ENCODE measurements at places on chromosomes 12 and 14. TPM values are rescaled to one million over a fixed set of nuclear protein-coding genes. Genes with fewer than 3 reads are reported as not detected.

GRCh38 chr14:51507906-51508511 lies 143.7 kb upstream of the FRMD6 start:
- no peak overlapping the region for H3K27ac ChIP-seq
- no peaks in the 10 kb centered on the region for H3K36me3 ChIP-seq
- DNase-seq = no peak
- H3K4me3 ChIP-seq = no peak overlapping the region
- no peaks in the 10 kb centered on the region for H3K4me1 ChIP-seq

GRCh38 chr12:14810953-14811483 lies 3.0 kb downstream of the SMCO3 start:
- no peak for DNase-seq
- no peak overlapping the region for H3K27ac ChIP-seq
- H3K4me1 ChIP-seq = peaks cover 7% of the 10 kb centered on the region

TPH2 gene
- not detected for total RNA-seq

- no peak for DNase-seq
- H3K4me1 ChIP-seq = peaks cover 9% of the 10 kb centered on the region
- H3K4me3 ChIP-seq = no peak overlapping the region
Observed at GRCh38 chr14:92960706-92961566, 38.0 kb downstream of the CHGA start.

DNA sequence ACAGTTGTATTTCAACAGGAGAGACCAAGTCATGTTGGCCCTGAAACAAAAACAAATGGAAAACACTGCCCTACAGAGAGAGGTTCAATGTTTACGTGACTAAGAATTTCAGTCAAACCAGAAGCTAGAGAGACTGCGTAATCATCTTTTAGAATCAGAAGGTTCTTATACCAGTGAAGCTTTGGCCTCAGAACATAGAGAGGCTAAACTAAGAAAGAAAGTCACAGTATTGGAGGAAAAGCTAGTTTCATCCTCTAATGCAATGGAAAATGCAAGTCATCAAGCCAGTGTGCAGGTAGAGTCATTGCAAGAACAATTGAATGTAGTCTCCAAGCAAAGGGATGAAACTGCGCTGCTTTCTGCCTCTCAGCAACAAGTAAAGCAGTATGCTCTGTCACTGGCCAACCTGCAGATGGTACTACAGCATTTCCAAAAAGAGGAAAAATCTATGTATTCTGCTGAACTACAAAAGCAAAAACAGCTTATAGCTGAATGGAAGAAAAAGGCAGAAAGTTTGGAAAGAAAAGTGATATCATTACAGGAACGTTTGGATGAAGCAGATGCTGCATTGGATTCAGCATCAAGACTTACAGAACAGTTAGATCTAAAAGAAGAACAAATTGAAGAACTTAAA lies 32.5 kb upstream of the NUAK1 start:
- no peak overlapping the region for H3K27ac ChIP-seq
- no peaks in the 10 kb centered on the region for H3K36me3 ChIP-seq
- DNase-seq = no peak
- H3K27me3 ChIP-seq = peaks cover 16% of the 10 kb centered on the region
- H3K4me3 ChIP-seq = no peak overlapping the region

ASCL1 gene
- total RNA-seq = not detected

KRT80 gene
- not detected for total RNA-seq

DNA sequence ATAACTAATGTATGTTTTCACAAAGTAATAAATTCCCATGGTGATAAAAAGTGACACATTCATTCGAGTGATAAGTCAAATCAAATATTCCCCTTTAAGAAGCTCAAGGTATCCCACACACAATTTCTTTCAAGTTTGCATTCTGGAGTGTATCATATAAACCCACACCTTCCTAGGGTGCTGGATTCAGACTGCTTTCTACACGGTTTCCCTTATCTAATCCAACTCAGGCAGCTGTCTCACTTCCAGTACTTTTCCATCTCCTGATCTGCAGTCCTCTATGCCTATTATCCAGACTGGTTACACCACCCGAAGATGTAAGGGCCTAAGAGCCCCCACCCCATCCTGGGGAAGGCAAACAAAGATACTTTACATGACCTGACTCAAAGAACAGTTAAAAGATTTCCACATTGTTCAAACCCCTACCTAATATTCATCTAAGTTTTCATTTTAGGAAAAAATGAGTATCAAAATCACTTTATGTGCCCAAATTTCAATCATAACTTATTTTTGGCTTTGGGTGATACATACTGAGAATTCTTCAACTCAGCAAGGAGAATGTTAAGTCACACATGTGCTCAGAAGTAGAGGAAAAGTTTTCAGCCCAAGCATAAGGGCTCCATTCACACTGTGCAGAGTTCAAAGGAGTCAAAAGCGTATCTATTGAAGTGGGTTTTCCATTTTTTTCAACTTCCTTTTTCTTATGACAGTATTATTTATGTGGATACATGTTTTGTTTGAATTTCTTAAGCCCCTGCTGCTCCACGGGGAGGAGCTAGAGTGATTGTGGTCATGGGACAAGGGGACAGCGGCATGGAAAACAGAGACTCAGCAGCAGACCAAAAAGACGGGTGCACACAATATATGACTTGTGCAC lies 41.8 kb downstream of the CORO1C start:
- no peak for DNase-seq
- peak overlapping the region; percentile 79 for H3K4me3 ChIP-seq
- peaks cover 4% of the 10 kb centered on the region for H3K36me3 ChIP-seq
- peak overlapping the region; percentile 76 for H3K27ac ChIP-seq

LUM gene
- total RNA-seq = not detected

FAM222A gene
- 1.1 TPM for total RNA-seq

GRCh38 chr12:132727091-132727794 lies 16.6 kb downstream of the PGAM5 start:
- DNase-seq = no peak
- no peaks in the 10 kb centered on the region for H3K27me3 ChIP-seq
- H3K4me1 ChIP-seq = peaks cover 2% of the 10 kb centered on the region

DNA sequence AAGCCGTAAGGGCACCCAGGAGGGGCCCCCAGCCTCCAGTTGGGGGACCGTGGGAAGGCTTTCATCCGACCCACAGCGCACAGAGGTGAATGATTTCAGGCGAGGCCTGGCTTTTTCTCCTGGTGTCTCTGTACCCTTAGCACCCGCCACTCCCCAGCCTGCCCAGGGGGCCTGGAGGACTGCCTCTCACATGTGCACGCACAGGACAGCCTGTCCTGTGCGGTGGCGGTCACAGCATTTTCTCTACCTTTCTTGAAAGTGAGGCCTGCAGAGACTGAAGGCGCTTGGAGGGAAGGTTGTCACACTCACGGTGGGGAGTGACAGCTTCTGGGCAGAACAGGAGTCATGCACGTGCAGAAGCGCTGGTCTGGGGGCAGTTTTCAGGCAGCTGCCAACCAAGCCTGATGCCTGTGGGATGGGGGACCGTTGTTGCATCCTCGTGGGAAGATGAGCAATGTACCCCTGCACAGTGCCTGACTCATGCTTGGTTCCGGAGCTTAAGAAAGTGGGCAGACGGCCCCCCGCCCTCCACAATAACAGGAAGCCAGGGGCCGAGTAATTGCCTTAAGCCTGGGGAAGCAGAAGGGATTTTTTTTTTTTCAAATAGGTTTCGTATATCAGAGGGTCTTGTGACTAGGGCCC lies 148.1 kb downstream of the TSPAN9 start:
- no peak for DNase-seq
- H3K27me3 ChIP-seq = peaks cover 3% of the 10 kb centered on the region
- no peaks in the 10 kb centered on the region for H3K36me3 ChIP-seq

- peak overlapping the region; percentile 32 for H3K27ac ChIP-seq
- H3K27me3 ChIP-seq = no peaks in the 10 kb centered on the region
- H3K4me3 ChIP-seq = peak overlapping the region; percentile 53
- peak; percentile 46 for DNase-seq
- H3K4me1 ChIP-seq = peaks cover 26% of the 10 kb centered on the region
Observed at GRCh38 chr12:120439646-120440247, 1.8 kb downstream of the COX6A1 start.

GRCh38 chr14:61578745-61579144 lies 116.6 kb upstream of the HIF1A start:
- H3K36me3 ChIP-seq = peaks cover 9% of the 10 kb centered on the region
- peaks cover 29% of the 10 kb centered on the region for H3K4me1 ChIP-seq
- H3K4me3 ChIP-seq = peak overlapping the region; percentile 57

NTS gene
- not detected for total RNA-seq

DNA sequence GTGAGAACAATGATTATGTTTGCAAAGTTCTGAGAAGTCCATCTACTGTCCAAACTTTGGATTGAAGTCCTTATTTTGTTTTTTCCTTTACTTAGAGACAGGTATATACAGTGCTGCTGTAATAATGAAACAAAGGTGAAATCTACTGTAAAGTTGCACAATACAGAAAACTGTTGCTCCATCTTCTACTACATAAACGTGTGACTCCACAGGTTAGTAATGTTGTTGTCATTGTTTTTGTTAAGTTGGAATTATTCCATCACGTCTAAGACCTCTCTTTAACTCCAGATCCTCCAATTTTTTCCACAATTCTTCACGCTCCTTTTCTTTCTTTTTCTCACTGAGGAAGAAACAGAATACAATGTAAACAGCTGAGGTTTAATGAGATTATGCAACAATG lies 57.0 kb upstream of the GPHB5 start:
- no peak for DNase-seq
- no peak overlapping the region for H3K4me3 ChIP-seq
- peaks cover 4% of the 10 kb centered on the region for H3K4me1 ChIP-seq
- H3K27me3 ChIP-seq = no peaks in the 10 kb centered on the region
- no peak overlapping the region for H3K27ac ChIP-seq
- H3K36me3 ChIP-seq = peaks cover 32% of the 10 kb centered on the region

- H3K36me3 ChIP-seq = peaks cover 20% of the 10 kb centered on the region
- DNase-seq = no peak
- H3K27ac ChIP-seq = no peak overlapping the region
- H3K4me1 ChIP-seq = peaks cover 14% of the 10 kb centered on the region
Observed at GRCh38 chr12:120696626-120697025, 9.7 kb downstream of the MLEC start.

DNA sequence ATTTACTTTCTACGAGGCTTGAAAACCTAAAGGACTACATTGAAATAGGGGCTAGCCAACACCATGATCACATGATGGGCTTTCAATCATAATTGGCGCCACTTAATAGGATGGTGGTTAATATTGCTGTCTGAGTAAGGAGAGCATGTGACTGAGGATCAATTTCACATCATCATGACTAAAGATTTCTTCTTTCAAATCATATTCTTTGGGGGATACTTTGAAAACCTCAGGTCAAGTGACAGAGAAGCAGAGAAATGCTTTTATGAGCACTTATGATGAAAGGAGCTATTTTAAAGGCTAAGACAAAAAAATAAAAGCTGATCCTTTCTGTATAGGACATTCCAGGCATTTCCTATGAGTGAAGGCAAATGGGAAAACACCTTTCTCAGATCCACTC lies 42.9 kb upstream of the KRAS start:
- peaks cover 1% of the 10 kb centered on the region for H3K27me3 ChIP-seq
- H3K36me3 ChIP-seq = no peaks in the 10 kb centered on the region
- no peak overlapping the region for H3K4me3 ChIP-seq
- no peak overlapping the region for H3K27ac ChIP-seq

- peaks cover 21% of the 10 kb centered on the region for H3K4me1 ChIP-seq
- H3K27ac ChIP-seq = peak within 1 kb of the TSS; percentile 90
- H3K27me3 ChIP-seq = no peaks in the 10 kb centered on the region
Observed at GRCh38 chr12:53499266-53500141, at the start of gene MAP3K12. Gene MAP3K12 (minus strand): TSS chr12:53499458. CDS start chr12:53487391, 12,067 bp downstream.

GRCh38 chr12:53115891-53116648 lies 12.8 kb downstream of the SOAT2 start:
- H3K4me1 ChIP-seq = no peaks in the 10 kb centered on the region
- no peak overlapping the region for H3K4me3 ChIP-seq
- peaks cover 9% of the 10 kb centered on the region for H3K36me3 ChIP-seq
- no peak overlapping the region for H3K27ac ChIP-seq

DNA sequence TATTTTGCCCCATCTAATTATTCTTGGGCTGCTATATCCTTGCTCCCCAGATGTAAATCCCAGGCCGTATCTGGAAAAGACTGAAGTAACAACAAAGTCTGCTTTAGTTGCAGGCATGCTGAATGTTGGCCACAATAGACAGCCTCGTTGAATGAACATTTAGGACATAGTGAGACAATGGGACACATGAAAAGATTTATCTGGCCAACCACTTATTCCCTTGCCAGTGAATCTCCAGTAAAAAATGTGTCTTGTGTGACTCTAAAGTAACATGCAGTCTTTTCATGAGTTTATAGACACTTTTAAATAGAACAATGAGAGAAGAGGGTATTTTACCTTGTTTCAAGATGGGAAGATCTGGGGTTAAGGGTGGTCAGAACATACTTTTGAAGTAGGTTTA lies 60.2 kb upstream of the STXBP6 start:
- no peak overlapping the region for H3K27ac ChIP-seq
- H3K4me1 ChIP-seq = no peaks in the 10 kb centered on the region
- no peaks in the 10 kb centered on the region for H3K36me3 ChIP-seq
- H3K27me3 ChIP-seq = peaks cover 2% of the 10 kb centered on the region

KRT73 gene
- total RNA-seq = 0.60 TPM

DNA sequence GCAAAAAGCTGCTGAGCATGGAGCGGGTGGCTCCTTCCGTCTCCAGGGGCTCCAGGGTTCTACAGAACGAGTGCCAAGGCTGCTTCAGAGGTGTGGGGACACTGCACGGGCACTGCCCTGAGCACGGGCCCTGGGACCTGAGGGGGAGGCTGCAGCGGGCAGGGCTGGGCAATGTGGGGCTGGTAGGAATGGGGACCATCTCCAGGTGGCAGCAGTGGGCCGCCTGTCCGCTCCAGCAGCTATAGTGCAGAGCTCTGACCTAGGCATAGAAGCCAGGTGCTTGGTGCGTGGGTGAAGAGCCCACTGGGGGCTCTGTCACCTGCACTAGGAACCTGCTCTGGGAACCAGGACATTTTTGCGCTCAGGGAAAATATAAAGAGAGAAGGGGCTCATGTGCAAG lies 22.3 kb downstream of the HDAC7 start:
- peak overlapping the region; percentile 88 for H3K27ac ChIP-seq
- peaks cover 25% of the 10 kb centered on the region for H3K36me3 ChIP-seq
- peaks cover 36% of the 10 kb centered on the region for H3K4me1 ChIP-seq
- peak; percentile 61 for DNase-seq

DNA sequence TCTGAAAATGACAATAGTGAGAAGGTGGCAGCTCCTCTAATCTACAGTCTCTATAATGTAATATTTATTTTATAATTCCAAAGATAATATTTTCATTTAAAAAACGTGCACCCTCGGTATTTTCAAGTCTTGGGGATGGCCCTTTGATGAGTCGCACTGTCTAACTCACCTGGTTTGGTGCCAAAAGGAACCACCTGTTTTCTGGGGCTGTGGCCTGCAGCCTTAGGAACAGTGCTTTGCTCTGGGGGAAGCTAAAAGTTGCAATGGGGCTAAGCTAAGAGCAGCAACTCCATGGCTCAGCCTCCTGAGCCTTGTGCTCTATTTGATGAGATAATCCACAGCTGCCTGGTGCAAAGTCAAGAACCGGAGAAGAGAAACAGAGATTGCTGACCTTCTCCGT lies 6.4 kb upstream of the ENDOU start:
- peaks cover 2% of the 10 kb centered on the region for H3K36me3 ChIP-seq
- H3K27ac ChIP-seq = no peak overlapping the region
- no peak overlapping the region for H3K4me3 ChIP-seq

C12orf54 gene
- not detected for total RNA-seq

- peaks cover 3% of the 10 kb centered on the region for H3K4me1 ChIP-seq
- no peak for DNase-seq
- no peaks in the 10 kb centered on the region for H3K36me3 ChIP-seq
- no peak overlapping the region for H3K27ac ChIP-seq
Observed at GRCh38 chr14:55446127-55446736, 5.8 kb upstream of the TBPL2 start.

- no peak overlapping the region for H3K4me3 ChIP-seq
- DNase-seq = no peak
- no peaks in the 10 kb centered on the region for H3K4me1 ChIP-seq
- no peaks in the 10 kb centered on the region for H3K36me3 ChIP-seq
- H3K27me3 ChIP-seq = no peaks in the 10 kb centered on the region
Observed at GRCh38 chr14:33165144-33165925, 226.7 kb downstream of the NPAS3 start.
